Activated CD8-positive, alpha-beta memory T cell treated with anti-CD3 and anti-CD28 coated beads for 4 hours (primary cell): ENCODE measurements at places on chromosomes 5 and 9.

DNA sequence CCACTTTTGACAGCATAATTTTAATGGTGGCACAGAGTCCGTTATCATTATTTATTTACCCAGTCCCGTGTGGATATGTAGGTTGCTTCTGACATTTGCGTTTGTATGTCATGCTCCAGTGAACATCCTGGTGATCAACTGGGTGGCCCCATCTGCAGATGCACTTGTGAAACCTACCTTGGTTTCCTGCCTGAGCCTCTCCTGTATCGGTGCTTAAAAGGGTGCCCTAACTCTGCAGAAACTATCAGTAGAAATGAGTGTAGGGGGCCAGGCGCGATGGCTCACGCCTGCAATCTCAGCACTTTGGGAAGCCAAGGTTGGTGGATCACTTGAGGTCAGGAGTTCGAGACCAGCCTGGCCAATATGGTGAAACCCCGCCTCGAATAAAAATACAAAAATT, 92.1 kb upstream of the IER5L start:
- no peak for DNase-seq

- no peak for DNase-seq
Measured at GRCh38 chr9:81893929-81894328, 34.3 kb upstream of the SPATA31D4 start.

GRCh38 chr5:71651579-71651978, 64.4 kb downstream of the MCCC2 start:
- no peak for DNase-seq

GRCh38 chr5:143340891-143341685, 62.4 kb downstream of the NR3C1 start:
- DNase-seq, result no peak

DNA sequence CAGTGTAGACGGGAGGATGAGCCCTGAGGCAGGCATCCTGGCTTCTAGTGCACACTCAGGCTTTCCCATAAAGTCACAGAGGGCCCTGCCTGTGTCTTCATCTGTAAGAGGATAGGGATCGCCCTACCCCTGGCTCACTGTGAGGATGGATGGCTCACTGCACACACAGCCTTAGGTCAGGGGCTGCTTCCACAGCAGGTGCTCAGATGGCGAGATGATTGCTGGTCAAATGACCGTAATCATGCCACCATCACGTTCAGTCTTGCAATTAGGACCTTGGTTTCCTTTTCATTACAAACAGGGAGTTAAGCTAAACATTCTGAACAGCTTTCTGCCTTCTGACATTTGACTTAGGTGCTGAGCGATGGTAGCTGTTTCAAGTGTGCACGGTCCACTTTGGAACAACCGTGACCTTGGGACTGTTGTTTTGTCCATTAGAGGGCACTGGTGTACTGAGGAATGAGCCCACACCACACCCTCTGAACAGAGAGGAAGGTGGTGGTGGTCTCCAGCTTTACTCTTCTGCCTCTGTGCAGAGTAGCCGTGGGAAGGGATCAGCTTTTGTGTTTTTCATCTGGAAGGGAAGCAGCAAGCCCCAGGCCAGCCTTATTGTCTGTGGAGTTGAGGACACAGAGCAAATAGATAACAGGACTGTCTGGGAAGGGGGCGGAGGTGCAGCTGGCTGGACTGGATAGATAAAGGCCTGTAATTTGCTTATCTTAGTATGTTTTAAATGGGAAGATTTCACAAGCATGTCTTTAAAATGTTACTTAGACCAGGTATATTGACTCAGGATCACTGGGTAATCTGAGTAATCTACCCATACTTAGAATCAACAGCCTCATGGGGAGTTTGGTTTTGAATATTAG, 183.1 kb downstream of the TRIO start:
- DNase-seq, result no peak

DNA sequence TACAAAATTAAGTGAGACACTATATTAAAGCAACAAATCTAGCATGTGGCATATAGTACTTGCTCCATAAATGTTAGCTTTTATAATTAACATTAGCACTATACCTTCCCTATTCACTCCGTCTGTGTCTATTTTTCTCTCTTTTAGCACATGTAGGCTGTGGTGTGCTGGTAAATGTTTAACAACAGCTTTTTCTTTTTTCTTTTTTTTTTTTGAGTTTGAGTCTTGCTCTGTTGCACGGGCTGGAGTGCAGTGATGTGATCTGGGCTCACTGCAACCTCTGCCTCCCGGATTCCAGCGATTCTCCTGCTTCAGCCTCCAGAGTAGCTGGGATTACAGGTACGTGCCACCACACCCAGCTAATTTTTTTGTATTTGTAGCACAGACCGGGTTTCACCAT, 62.1 kb downstream of the SPRY4 start:
- no peak for DNase-seq

GRCh38 chr9:96062854-96063253, 187.4 kb downstream of the ERCC6L2 start:
- DNase-seq, result no peak

DNA sequence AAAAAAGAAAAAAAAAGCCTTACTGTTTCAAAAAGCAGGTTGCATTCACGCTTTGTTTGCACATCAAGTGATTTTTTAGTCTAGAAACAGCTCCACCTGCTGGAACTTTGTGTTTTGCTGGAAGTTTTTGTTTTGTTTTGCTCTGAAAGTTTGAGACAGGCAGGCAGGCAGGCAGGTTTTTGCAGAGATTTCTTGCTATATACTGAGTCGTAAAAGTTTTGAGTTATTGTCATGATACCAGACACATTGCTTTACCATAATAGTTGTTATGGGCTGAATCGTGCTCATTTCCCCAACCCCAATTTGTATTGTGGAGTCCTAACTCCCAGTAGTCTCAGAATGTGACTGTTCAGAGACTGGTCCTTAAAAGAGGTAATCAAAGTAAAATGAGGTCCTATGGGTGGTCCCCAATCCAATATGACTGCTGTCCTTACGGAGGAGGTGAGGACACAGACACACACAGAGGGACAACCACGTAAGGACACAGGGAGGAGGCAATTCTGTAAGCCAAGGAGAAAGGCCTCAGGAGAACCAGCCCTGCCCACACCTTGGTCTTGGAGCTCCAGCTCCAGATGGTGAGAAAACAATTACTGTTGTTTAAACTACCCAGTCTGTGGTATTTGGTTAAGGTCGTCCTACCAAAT, 20.9 kb downstream of the OR2Y1 start:
- DNase-seq, result no peak

DNA sequence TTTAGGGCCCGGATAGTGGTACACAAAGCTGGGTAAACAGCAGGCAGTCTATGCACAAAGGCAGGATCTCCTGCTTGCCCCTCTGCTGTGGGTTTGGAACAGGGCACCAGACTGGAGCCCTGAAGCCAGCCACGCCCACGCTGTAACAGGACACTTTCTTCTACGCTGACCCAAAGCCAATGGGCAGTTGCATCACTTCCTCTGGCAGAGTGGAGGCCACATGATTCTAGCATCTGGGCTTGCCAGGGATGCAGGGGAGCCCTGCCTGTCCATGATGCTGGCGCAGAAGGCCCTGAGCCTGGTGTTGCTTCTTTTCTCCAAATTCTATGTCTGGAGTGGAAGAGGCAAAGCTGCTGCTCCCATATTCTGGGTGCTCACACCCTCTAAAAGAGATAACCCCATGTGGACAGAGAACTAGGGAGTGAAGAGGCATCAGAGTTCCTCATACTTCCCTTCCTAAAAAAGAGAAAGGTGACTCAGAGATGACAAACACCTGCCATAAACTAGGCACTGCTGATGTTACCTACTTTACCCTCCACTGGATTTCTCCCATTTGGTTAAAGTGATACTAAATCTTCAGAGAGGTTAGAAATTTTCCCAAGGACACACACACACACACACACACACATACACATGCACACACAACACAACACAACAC, 260.3 kb upstream of the KLF4 start:
- no peak for DNase-seq

- DNase-seq, result no peak
Measured at GRCh38 chr5:141743866-141744272, 61.8 kb upstream of the ARAP3 start.

GRCh38 chr5:141430332-141431113, at the start of gene PCDHGA12:
TSS of gene PCDHGA12 (plus strand) at chr5:141430507. CDS start at chr5:141430760, 253 bp downstream.
- DNase-seq, result no peak

- peak; percentile 83 for DNase-seq
Measured at GRCh38 chr9:137302118-137302448, at the start of gene NRARP. TSS of gene NRARP (minus strand) at chr9:137302271. CDS start at chr9:137301928, 343 bp downstream.

GRCh38 chr5:135944967-135945560, 9.7 kb downstream of the LECT2 start:
- DNase-seq, result no peak

DNA sequence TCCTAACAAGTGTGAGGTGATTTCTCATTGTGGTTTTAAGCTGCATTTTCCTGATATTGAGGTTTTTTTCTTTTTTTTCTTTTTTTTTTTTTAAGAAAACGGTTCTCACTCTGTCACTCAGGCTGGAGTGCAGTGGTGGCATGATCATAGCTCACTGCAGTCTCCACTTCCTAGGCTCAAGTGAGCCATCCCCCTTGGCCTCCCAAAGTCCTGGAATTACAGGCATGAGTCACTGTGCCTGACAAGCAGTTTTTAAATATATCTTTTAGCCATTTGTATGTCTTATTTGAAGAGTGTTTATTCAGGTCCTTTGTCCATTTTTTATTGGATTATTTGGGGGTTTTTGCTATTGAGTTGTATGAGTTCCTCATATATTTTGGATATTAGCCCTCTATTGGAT, 53.8 kb downstream of the GCNT1 start:
- no peak for DNase-seq

- peak; percentile 3 for DNase-seq
Measured at GRCh38 chr9:85425153-85425611, 316.6 kb downstream of the AGTPBP1 start.

- DNase-seq, result no peak
Measured at GRCh38 chr5:7251132-7251531, 144.8 kb upstream of the ADCY2 start.

DNA sequence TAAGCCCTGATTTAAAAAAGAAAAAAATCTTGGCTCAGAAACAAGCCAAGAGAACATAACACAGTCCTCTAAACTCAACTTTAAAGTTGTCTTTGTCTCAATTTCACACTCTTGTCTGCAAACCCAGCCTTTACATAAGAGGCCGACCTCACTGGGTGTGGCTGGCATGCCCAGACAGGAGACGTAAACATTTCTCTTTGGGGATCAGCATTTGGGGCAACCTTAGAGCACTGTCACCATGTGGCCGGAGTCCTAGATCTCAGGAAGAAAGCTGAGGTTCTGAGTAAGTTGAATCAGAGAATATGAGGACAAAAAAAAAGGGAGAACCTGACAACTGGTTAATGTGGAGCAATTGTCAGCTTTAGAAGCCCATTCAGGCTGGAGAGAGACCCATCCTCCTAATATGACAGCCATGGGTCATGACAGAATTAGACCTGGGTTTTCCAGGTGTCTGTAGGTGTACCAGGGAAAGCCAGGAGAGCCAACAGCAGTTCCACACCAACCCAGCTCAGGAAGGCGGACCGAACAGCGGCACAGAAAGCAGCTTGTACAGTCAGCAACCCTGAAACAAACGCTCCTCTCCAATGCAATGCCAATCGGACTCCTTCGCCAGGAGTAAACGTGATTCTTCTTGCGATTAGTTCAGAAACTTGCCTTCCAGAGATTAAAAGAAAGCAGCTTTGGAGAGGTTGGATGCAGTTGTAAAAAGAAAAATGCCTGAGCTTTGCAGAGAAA, 97.9 kb upstream of the MAP3K1 start:
- no peak for DNase-seq

- no peak for DNase-seq
Measured at GRCh38 chr9:136051453-136051836, 43.6 kb downstream of the NACC2 start.

GRCh38 chr5:108418197-108418596, 36.3 kb upstream of the FBXL17 start:
- DNase-seq, result no peak

DNA sequence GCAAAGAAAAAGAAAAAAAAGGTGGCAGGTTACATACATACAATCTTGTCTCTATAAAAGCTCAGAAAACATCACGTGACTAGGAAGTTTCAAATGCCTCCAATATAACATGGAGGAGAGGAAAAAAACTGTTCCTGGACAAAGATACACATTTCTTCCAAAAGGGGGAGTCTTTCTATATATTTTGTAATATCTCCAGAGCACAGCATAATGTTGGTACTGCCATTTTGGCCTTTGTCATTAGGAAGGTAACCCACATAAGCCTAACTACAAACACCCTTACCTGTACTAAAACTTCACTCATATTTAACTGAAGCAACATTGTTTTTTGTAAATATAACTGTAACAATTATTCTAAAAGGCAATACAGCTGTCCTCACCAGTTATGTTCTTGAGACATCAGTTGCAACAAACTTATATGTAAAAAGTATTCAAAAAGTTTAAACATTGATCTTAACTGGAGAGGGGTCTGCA, 1.2 kb upstream of the BTF3 start:
- DNase-seq, result no peak

DNA sequence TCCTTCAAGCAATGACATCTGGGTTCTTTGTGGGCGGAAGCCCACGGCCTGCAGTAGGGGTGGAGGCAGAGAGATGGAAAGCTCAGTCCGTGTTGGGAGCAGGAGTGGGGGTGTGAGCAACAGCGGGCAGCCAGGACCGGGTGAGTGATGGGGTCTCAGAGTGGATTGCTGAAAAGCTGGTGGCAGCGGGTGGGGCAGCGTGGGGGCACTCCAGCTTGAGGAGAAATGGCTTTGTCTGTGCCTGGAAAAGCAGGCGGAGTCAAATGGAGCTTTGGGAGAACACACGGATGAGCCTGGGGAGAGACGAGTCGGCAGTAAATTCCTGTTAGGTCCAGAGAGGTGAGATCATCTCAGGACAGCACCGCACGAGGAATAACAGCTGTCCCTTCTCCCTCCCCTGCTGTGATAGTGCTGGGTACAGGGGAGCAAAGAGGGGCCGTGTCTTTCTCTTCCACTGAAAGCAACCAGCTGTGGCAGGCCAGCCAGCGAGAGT, 42.1 kb downstream of the CACNA1B start:
- no peak for DNase-seq

DNA sequence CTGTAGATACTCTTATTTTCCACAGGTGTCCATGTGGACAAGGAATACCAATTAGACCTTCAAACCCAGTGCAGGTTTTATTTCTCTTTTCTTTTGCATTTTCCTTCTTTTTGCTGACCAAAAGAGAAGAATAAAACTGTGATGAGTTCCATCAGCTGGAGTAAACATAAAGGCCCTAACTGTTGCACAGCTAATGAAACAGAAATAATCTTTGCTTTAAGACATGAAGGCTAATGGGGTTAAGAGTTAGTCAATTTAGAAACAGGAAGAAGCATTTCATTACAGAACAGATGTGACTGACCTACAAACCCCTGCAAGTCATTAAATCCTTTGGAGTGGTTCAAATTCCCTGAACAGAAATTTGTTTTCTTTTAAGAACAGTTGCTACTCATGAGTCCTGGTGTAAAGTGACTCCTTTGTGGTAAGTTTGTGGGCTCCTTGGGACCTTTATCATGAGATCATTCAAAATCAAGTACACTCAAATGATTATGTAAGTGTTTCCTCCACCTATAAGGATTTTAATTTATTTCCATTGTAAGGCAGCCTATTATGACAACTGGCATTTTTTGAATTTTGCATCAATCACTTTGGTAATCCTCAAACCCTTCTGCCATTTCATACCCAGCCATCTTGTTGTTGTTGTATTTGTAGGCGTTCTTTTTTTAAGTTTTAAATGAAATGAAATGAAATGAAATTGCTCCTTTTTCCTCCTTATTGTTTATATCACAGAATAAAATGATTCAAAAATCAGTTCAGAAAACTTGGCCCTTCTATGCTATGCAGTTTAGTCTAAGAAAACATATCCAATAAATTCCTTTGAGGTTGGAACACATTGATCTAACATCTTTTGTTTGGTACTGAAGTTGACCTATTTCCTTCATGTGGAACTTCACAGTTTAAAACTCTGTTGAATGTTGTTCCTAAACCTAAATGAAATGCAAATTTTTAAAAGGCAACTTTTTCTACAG, 1.3 kb downstream of the MINAR2 start:
- no peak for DNase-seq
